Stimulated activated CD8-positive, alpha-beta memory T cell treated with anti-CD3 and anti-CD28 coated beads, Interleukin-15, amount 100 ng/mL, for 4 hours (primary cell): ENCODE measurements at places on chromosomes 3 and 15.

GRCh38 chr3:129867506-129868124 is 25.9 kb downstream of the TMCC1 start:
- DNase-seq: no peak

- DNase-seq: no peak
Measured at GRCh38 chr3:71311661-71312046, 271.9 kb downstream of the FOXP1 start.

DNA sequence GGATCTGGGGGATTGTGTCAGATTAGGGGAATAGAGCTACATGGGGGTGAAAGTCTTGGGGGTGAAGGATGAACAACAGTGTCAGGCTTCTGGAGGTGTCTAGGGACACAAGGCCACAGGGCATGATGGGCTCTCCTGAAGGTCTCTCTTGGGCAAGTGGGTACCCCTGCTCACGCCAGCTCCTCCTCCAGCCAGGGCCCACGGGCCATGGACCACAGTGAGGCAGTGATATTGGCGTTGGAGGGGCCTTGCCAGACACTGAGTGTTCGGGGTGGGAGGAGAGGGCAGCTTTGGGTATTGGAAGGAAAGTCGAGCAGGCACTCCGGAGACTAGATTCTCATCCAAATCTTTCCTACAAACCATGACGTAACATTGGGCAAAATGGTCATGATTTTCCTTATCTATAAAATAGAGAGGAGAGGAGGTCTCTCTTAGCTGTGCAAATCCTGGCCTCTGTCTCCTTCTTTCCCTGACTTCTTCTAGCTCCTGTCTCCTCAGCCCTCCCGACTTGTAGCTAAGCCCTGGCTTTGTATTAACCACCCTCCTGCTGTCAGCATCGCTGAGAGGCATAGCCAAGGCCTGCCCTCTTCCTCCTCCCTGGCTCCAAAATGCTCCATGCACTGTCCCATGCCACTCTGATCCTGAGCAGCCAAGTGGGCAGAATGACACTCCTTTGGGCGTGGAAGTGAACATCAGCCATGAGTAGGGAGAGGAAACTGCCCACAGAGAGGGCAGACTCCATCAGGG is 24.0 kb upstream of the SRP14 start:
- no peak for DNase-seq

- DNase-seq: no peak
Measured at GRCh38 chr3:38169027-38169317, 3.6 kb downstream of the OXSR1 start.

- no peak for DNase-seq
Measured at GRCh38 chr15:38217191-38217595, 35.4 kb upstream of the SPRED1 start.

DNA sequence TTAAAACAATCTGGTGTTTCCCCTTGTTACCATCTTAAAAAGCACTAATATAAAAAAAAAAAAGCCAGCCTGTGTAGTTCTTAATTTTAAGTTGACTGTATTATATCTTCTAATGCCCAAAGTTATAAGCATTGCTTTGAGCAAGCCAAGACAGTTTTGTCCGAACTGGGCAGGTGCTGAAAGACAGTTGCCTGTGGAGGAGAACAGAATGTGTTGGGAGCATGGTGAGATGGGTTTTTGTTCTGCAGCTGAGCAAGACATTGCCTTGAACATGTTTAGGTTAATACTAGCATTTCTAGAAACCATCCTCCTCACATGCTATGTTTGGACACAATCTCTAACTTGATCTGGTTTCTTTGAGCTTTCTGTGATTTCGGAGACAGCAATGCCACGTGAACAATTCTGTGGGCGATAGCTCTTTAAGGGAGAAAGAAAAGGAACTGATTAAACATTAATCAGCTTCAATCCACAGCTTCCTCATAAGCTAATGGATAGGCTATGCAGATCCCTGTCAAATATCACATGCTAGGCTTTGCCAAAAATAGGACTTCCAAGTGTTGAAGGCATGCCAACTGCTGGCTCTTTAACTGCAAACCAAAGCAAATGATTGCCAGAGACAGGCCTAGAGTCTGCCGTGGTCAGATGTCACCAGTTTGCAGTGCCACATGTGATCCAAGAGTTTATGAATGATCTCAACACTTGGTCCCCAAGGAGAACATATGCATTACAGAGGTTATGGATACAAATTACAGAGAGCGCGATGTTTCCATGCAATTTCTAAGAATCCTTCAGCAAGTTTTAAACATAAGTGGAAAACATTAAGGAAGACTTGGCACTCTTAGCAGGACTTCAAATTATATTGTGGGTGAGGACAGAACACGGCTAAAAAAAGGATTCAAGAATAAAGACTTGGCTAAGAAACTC is 428.1 kb downstream of the ROBO2 start:
- no peak for DNase-seq

DNA sequence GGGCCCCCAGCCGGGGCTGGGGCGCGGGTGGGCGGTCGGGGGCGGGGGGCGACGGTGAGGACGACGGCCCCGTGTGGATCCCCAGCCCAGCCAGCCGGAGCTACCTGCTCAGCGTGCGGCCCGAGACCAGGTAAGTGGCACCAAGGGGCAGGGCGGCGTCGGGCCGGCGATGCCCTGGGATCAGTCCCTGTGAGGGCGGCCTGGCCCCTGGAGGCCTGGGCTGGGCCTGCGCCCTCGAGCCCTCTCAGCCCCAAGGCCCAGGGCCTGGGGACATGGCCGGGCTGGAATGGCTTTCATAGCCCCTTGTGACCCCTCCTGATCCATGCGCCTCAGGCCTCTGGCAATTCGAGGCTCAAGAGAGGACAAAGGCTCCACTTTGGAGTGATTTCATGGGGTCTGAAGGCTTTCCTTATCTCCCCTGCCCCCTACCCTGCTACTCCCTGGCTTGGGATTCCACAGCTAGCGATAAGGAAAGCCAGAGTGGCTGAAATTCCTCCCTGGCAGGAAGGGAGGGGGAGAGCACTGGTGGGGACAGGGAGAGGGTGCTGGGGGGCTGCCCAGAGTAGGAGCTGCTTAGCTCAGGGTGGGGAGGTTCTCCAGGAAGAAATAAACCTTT is 418 bp downstream of the ALPK3 start:
- DNase-seq: no peak
